Kidney tubule cell (primary cell): ENCODE measurements at places on chromosomes 7 and 10.

- DNase-seq, result peak; percentile 41
These were observed 75.5 kb upstream of the AGK start for GRCh38 chr7:141475679-141476078.

DNA sequence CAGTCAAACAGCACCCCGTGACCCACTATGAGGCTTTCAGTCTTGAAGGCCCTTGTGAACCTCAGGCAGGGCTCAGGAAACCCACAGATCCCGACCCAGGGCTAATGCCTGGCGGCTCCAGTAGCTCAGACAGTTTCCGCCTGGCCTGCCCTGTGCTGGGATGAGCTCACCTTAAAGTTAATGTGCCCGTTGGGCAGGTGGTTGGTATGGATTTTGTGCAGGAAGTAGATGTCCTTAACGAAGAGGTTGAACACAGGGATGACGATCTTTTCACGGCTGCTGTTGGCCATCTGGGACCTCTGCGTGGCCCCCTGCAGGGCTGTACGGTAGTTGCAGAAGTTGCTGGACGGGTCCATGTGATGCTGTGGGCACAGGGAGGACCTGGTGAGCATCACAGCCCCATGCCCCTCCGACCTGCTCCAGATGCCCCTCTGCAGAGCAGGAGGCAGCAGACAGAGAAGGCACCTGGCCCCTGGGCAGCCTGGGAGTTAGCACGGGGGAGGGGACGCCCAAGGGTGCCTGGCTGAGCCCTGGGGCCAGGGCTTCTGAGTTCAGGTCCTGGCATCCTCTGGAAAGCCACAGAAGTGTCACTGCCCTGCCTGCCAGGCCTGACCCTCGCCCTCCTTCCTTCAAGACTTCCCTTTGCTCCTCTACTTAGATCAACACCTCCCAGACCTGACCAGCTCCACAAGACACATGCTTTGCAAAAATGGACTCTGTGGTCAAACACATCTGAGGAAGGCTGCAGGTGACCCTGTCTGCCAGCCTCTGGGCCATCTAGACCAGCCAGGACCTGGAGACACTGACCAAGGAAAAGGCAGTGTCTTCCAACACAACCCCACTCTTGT is 59.8 kb downstream of the CSGALNACT2 start:
- peak; percentile 7 for DNase-seq

DNA sequence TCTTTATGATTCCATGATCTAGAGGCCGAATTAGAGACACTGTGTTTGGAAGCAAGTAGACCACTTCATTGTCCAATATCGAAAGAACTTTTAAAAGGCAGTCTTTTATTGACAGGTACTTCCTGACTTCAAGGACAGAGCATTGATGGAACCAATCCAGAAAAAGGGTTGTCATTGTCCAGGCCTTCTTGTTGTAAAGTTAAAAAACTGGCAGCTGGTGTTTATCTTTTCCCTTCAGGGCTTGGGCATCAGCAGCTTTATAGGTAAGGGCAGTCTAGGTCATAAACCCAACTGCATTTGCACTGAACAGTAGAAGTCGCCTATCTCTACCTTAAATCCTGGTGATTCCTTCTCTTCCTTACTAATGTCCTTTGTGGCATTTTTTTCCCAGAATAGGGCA is 95.6 kb downstream of the ST7 start:
- DNase-seq, result no peak

DNA sequence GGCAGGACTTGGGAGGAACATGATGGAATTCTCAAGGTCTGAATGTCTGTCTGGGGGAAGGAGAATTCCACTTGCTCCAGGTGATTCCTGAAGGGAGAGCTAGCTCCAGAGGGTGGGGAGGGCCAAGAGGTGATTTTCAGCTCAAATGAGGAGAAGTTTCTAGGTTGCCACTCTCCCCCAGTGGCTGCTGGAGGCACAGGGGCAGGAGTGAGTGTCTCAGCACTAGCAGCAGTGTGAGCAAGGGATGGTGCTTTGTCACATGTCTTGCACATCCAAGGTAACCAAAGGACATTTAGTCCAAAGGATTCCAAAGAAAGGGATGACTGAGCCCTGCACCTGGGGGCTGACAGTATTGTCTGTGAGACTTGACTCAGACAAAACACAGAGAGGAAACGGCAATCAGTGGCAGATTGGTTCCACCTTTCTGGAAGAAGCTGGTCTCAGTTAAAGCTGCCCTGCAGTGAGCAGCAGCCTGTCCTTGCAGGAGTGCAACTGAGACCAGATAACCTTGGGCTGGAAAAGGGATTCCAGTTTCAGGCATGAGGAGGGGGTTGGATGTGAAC is 51.2 kb upstream of the PCBD1 start:
- no peak for DNase-seq

- no peak for DNase-seq
These were observed 21.3 kb upstream of the TMEM236 start for GRCh38 chr10:17730667-17731066.

DNA sequence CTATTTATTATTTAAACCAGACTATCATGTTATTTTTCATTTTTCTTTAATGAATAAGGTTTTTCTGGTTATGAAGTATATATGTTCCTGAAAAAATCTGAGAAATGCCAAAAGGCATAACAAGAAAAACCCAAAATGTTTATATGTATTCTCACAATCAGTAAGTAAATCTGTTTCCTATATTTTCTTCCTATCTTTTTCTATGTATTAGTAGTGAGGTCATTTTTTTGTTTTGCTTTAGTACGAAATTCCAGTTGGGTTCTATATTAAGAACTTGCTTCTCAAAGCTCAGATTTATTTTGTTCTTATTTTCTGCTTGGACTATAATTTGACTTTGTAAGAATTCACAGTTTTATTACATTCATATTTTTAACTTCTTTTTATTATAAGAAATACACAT is 287.5 kb upstream of the NFE2L3 start:
- DNase-seq, result no peak

DNA sequence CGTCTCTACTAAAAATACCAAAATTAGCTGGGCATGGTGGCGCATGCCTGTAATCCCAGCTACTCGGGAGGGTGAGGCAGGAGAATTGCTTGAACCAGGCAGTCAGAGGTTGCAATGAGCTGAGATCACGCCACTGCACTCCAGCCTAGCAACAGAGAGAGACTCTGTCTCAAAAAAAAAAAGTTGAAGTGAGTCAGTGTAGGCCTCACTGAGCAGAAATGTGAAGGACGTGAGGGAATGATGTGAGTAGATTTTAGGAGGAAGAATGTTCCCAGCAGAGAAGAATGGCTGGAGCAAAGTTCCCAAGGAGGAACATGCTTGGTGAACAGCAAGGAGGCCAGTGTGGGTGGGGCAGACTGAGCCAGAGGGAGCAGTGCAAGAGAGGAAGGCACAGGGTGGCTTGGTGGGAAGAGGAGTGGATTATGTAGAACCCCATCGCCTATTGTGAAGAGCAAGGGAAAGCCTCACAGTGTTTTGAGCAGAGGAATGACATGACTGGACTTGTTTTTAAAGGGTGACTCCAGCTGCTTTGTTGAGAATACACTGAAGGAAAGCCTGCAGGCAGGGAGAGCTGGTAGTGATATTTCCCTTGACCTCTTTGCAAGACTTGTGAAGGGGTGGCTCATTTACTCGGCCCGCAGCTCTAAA is 708.7 kb downstream of the SUGCT start:
- DNase-seq, result peak; percentile 79

DNA sequence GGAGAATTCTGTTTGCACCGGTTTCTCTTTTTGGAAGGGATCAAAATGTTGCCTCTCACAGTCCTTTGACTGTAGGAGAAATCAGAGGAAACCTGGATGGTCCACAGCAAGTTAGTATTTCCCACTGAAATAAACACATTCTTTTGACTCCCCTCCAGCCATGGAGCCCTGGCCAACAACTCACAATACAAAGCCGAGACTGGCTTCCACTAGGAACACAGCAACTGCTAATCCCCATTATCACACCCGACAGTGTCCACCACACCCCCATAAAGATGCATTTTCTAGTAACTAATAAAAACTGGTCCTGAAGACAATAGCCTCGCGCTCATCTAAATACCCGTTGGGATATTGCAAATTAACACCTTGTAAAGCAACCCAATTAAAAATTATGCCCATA is 798 bp upstream of the MACROH2A2 start:
- DNase-seq, result no peak

GRCh38 chr7:80827239-80827633 is 91.6 kb downstream of the SEMA3C start:
- no peak for DNase-seq

DNA sequence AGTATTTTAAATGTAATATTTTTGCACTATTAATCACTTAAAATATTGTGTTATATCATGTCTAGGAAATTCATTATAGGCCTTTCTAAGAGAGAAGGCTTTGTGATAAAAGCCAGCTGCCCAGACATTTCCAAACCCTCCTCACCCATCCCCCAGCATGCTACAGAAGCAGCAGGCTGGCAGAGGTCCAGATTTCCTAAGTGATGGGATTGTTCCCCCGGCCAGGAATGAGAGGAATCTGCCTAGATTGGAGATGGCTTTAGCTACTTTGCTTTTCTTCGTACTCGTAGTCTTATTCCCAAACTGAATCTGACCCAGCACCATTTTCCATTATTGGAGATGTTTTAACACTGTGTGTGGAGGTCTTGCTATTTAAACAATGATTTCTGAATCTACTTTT is 29.4 kb downstream of the CDK14 start:
- DNase-seq, result peak; percentile 58

GRCh38 chr10:36946598-36946997 is 178.8 kb upstream of the ANKRD30A start:
- no peak for DNase-seq

DNA sequence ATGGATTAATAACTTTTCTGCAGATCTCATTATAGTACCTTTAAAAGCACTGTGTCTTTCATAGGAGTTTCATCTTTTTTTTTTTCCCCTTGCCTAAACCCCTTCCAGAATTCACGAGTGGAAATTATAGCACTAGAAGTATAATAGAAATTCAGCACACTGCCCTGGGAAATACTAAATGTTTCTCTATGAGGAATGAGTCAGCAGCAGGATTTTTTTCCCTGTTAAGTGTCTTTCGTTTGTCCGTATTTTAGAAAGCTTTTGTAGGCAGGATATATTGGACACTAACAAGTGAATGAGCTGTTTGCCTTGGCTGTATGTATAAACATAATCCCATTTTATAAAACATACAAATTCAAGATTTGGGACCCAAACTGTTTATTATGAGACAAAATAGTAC is 105.8 kb downstream of the EXOC4 start:
- DNase-seq, result no peak

GRCh38 chr7:142383841-142384492 is 126.1 kb upstream of the PRSS58 start:
- peak; percentile 64 for DNase-seq

- no peak for DNase-seq
These were observed 117.1 kb downstream of the EBF3 start for GRCh38 chr10:129846991-129847391.

GRCh38 chr10:69492746-69493462 is 41.6 kb downstream of the TSPAN15 start:
- DNase-seq, result no peak

- DNase-seq, result no peak
These were observed 23.6 kb downstream of the PIP4K2A start for GRCh38 chr10:22690614-22691431.

DNA sequence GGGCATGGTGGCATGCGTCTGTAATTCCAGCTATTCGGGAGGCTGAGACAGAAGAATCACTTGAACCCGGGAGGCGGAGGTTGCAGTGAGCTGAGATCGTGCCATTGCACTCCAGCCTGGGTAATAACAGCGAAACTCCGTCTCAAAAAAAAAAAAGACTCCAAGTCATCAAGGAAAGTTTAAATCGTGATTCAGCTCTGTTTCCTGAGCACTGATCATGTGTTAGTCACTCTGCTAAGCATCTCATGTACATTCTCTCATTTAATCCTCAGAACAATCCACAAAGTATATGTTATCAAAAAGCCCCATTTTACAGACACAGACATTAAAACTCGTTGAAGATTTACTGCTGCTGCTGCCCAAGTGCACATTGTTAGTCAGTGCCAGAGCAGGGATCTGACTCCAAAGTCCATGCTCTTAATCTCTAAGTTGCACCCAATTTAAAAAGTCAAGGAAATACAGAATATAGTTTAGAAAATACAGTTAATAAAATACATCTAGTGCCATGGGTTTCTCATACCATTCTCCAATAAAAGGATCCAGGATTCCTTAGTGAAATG is 6.2 kb downstream of the PIK3AP1 start:
- peak; percentile 71 for DNase-seq

- no peak for DNase-seq
These were observed 57.7 kb downstream of the ZFAND4 start for GRCh38 chr10:45614869-45615268.

GRCh38 chr7:105972276-105972675 is 9.2 kb downstream of the CDHR3 start:
- no peak for DNase-seq

GRCh38 chr7:99143853-99144672 is at the start of gene SMURF1:
Gene SMURF1 (minus strand): TSS chr7:99144108. CDS start chr7:99143780, 328 bp downstream.
- DNase-seq, result peak; percentile 82

DNA sequence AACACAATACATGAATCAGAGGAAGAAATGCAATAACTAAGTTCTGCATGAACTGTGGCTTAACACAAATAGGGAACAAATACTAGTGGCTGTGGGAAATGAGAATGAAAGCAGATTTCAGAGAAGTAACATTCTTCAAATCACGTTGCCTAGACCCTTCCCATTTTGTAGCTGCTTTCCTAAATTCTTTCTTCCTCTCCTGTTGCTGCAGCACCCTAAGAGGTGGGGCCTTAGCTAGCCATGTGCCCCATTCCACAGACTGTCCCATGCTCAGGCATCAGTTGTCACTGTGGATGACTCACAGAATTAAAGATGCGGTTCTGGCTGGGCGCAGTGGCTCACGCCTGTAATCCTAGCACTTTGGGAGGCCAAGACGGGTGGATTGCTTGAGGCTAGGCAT is 704.7 kb upstream of the C7orf33 start:
- no peak for DNase-seq

GRCh38 chr10:110636932-110637557 is 7.1 kb upstream of the RBM20 start:
- no peak for DNase-seq

GRCh38 chr7:51010534-51010933 is 227.8 kb upstream of the GRB10 start:
- DNase-seq, result no peak

DNA sequence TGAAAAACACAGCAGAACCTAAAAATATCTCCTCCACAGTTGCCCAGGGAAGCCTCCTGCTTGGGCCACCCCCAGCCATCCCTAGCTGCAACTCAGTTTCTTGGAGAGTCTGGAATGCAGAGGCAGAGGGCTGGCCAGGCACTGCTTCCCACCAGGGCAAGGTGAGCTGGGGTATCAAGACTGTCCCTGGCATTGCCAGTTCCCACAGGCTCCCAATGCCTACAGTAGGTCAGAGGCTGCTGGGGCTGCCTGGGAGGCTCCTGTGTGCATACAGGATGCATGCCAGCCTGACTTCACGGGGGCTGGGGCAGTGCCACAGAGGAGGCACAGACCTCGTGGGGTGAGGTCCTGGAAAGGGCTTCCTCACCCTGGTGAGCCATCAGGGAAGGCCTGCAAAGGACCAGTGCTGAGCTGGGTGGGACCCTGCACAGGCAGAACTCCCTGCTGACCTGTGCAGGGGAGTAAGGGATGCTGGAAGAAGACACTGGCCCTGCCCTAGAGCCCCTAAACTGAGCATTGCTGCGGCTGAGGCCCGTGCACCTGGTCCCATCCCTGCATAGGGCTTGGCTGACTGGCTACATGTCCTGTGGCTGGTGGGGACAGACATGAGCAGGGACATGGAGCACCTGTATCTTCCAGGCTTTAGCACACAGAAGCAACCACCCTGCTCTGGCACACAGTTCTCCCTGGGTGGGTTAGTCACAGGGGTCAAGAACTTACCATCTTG is 121.9 kb upstream of the RET start:
- DNase-seq, result no peak
